NAMALWA (cell line): ENCODE measurements at places on chromosomes 3 and 15.

DNA sequence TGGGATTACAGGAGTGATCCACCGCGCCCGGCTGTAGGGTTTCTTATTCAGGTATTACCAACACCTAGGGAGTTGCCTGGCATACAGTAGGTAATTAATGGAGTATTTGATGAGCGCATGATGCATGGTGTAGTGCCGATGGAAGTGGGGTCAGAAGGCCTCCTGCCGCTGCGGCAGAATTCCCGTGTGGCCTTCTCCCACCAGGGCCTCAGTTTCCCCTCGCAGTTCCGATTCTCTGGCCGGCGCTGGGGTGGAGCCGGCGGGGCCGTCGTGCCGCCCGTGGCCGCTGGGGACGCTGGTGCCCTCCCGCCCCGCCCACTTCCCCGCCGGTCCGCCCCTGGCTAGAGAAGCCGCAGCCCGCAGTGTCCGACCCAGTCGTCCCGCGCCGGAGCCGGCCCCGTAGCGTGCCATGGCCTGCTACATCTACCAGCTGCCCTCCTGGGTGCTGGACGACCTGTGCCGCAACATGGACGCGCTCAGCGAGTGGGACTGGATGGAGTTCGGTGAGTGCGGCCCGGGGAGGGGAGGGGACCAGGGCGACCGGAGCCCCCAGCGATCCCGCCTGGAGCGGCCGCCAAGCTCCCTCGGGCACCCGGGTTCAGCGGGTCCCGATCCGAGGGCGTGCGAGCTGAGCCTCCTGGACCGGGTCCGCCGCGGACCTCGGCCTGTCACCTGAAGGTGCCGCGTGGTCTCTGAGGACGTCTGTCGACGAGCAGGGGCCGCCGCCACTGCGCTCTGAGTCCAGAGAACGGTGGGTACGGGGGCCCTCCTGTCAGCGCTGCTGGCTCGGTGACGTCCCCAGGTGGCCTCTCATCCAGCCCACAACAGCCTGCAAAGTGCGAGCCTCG lies at the start of gene IRAK2:
Gene IRAK2 (plus strand): TSS at position 374 of the 848 bp plus-strand sequence. CDS start 36 bp downstream, at position 410.
- peak; percentile 58 for DNase-seq

- no peak for DNase-seq
These were observed 53.7 kb downstream of the GALK2 start for GRCh38 chr15:49223536-49224274.

DNA sequence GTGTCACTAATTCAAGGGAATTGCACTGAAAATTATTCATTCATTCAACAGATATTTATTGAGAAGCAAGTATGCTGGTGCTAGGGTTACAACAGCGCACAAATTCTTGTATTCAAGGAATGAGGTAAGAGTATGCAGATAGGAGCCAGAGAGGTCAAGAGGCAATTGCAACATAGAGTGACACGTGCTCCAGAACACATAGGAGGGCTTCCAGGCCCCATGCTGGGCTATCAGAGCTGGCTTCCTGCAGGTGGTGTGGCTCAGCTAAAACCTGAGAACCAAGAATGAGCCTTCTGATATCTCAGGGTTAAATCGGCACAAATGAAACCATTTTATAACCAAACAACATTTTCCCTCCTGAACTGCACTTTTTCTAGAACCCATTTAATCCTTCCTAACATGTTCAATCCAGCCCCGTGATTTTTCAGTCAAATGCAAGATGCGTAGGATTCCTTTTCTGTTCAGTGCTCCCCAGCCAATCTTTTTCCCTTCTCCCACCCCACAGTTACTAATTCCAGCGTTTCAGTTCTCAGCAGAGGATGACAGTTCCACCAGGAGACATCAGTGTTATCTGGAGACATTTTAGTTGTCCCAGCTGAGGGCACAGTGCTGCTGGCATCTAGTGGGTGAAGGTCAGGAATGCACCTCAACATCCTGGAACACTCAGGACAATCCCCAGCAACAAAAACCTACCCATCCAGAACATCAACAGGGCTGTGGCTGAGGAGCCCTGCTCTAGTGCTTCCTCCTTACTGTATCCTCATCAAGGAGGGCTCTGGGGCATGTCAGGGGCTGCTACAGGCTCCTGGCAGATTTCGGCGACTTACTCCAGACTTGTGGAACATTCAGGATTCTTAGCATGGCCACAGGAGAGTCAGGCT lies 13.1 kb downstream of the CCR5AS start:
- DNase-seq, result no peak

GRCh38 chr3:194481103-194481502 lies 5.7 kb downstream of the ATP13A3 start:
- no peak for DNase-seq

GRCh38 chr3:53595660-53596059 lies 101.2 kb downstream of the CACNA1D start:
- no peak for DNase-seq

DNA sequence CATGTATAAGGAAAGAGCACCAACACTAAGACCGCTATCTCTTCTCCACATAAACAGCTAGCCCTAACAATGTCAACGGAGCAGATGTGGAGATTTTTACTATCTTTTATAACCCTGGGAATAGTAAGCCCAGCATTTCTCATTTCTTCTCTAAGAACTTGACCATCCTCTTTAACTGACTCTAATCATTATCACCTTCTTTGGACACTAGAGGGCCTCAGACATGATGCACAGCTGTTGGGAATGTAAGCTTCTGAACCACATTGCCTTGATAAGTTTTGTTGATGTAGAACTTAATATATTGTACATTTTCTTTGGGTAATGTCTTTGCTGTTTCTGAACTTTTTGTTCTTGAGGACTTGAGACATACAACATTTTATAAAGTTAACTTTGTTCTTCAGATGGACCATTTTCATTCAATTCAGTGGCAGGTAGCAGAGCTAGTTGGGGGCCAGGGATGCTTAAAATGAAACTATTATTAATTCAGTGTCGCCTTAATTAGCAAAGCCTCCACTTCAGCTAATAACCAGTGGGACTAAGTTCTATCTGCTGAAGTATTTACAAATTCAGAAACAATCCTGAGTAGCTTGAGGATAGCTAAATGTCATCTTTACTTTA lies 9.6 kb upstream of the TAGLN3 start:
- DNase-seq, result peak; percentile 77

DNA sequence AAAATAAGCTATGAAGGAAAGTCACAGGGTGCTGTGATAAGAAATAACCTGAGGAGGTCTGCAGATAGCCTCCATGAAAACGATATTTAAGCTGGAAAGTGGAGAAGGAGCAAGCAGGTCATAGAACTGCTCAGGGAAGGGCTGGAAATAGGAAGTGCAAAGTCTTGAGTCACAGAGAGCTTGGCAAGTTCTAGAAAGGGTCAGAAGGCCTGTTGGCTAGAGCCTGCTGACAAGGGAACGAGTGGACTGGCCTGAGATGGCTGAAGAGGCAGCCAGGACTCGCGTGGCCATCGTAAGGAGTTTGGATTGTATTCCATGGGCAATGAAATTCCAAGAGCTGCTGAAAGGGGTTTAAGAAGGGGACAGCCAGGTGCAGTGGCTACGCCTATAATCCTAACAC lies 64.7 kb upstream of the IL12A start:
- DNase-seq, result no peak

- no peak for DNase-seq
These were observed 3.5 kb upstream of the EFCC1 start for GRCh38 chr3:128997486-128998133.

DNA sequence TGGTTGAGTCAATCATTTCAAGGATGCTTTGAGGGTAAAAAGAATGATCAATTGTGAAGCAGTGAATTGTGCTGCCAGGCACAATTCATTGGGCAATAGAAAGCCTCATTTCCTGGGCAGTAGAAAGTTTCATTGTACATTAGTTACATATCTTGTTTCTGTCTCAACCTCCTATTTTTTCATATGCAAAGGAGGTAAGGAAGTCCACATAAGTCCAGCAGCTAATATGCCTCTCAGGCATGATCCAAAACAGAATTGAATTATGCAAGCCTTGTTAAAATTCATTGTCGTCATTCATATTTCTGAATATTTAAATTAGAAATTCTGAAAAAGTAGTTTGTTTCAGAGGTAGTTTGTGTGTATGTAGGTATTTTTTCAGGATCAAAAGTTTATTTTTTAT lies 65.8 kb downstream of the TFRC start:
- DNase-seq, result no peak

DNA sequence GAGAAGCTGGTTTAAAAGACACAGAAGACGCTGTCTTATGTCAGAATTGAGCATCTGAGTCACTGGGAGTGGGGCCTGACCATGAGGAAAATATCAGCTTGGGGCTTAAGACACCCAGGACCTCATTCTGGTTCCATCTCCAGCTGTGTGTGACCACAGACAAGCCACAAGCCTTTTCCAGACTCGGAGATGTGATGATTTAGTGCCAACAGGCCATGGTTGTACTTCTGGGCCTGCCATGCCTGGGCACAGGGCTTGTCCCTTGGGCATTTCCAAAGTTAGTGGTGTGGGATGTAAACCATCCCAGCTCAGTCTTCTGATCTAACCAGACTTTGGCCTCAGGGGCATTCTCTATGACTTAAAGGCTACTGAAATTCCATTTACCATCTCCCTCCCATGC lies 269.8 kb downstream of the RYR3 start:
- DNase-seq, result no peak

DNA sequence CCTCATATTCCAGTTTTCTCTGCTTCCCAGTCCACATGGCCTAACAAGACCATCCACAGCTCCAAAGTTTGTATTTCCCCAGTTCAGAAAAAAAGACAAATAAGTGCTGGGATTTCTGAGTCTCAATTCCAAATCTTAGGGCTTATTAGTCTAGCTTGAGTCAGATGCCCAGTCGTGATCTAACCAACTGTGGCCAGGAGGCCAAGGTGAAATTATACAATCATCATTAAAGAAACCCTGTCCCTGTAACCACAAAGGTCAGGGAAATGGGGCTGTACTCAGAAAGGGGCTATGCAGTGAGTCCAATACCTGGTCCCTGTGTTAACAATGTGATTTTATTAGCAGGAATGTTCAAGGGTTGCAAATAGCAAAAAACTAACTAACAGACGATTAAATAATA lies 40.5 kb upstream of the MITF start:
- DNase-seq, result no peak

DNA sequence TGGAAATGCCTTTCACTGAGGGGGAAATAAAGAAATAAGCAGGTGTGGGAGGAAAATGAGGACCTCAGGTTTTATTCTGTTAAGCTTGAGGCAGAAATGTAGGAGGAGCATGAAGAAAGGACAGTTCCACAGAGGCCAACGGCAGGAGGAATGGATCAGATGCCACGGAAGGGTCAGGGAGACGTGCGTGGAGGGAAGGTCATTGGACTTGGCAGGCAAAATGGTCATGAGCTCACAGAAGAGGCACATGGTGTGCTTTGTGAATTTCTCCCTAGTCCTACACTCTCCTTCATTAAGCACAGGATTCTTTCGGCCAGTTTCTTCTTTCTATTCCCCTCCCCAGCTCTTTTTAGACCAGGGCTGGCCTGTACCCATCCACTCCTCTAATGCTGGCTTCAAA lies 32.5 kb upstream of the THSD4 start:
- no peak for DNase-seq

- DNase-seq, result no peak
These were observed 278.6 kb downstream of the SQOR start for GRCh38 chr15:45913451-45913850.

DNA sequence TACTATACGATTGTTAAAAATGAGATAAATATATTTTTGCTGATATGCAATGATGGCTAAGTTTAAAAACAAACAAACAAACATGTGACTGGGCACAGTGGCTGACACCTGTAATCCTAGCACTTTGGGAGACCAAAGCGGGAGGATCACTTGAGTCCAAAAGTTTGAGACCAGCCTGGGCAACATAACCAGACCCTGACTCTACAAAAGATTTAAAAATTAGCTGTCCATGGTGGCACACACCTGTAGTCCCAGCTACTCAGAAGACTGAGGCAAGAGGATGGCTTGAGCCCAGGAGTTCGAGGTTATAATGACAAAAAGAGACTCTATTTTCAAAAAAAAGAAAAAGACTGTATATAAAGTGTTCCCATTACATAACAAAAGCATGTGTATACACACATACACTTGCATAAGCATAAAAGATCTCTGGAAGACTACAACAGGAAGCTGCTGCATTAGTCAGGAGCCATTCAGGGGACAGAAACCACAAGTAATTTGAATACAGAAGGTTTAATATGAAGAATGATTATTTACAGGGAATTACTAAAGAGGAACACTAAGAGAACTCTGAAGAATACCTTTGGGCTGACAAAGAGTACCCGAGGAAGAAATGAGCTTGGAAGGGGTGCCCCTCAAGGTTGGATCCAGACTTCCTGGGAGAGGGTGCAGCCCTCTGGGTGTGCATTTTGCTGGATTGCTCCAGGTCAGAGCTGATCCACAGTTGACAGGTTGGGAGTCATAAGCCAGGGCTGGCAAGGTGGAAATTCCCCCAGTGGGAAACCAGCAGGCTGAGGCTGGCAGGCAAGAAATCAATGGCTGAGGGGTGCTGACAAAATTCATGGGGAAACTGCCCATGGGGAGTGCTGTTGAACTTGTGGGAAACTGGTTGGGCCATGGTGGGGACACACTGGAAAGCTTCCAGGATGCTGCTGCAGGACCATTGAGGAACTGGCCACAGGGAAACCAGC lies 9.3 kb upstream of the TM4SF18 start:
- DNase-seq, result no peak

- peak; percentile 23 for DNase-seq
These were observed 327.3 kb upstream of the GBE1 start for GRCh38 chr3:82088749-82089148.

GRCh38 chr15:93730724-93731123 lies 500.6 kb upstream of the MCTP2 start:
- no peak for DNase-seq

GRCh38 chr3:111541391-111541790 lies 606 bp upstream of the CD96 start:
- no peak for DNase-seq

DNA sequence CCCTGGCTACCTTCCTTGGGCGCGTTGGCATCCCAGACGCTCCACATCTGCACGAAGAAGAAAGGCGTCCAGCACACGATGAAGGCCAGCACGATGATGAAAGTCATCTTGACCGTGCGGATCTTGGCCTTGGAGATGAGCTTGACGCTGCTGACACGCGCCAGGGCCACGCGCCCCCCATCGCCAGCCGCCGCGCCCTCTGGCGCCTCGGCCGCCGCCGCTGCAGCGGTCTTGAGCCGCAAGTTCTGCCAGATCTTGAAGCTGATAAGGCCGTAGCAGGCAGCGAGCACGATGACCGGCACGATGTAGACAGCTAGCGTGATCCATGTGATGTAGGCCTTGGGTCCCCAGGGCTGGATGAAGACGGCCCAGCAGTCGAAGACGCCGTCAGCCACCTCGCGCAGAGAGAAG lies 2.2 kb downstream of the OXTR start:
- DNase-seq, result no peak

DNA sequence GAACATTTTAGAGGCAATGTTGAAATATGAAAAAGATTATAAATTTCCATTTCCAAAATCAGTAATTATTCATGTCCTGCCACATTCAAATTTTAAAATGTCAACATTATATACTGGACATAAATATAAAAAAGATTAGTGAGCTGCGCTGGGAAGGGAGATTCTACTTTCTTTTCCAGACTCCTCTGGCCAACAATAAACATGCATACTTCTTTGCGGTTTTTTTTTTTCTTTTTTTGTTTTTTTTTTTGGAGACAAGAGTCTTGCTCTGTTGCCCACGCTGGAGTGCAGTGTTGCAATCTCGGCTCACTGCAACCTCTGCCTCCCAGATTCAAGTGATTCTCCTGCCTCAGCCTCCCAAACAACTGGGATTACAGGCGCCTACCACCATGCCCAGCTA lies 105.5 kb downstream of the ADAM10 start:
- no peak for DNase-seq
